ENCODE measurements at places on chromosomes 1 and 21.

DNA sequence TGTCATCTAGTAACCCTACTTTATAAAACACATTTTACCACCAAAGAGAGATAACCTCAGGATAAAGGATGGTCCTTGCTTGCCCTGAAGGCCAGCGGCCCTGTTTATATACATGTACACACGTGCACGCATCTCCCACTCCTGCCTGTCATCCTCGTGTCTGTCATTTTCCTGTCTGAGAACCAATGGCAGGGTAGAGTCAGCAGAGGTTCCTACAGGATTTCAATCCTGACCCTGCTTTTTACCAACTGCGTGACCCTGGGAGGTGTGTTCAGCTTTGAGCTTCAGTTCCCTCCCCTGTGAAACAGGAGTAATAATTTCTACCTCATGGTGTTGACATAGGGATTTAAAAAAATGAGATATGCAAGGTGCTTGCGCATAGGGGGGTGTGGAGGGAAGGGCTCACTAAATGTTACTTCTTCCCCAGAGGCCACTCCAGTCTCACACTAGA, 12.3 kb upstream of the RASSF5 start:
- DNase-seq: no peak

DNA sequence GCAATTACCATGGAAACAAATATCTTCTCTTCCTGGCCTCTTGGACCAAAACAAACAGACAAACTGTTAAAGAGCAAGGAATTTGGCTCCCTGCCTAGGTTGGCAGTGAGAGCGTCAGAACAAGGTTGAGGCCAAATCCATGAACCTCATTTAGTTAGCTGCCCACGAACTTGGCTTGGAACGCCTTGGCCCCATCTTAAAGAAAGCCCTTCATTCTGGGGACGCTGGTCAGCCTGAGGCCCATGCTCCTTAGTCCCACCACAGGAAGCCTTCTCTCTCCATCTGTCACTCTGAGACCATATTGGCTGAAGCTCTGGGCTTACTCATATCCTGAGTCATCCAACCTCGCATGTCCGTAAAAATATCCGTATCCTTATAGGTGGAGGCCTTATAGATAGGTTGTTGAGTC, 62.4 kb upstream of the DIRAS3 start:
- DNase-seq: peak; percentile 31

DNA sequence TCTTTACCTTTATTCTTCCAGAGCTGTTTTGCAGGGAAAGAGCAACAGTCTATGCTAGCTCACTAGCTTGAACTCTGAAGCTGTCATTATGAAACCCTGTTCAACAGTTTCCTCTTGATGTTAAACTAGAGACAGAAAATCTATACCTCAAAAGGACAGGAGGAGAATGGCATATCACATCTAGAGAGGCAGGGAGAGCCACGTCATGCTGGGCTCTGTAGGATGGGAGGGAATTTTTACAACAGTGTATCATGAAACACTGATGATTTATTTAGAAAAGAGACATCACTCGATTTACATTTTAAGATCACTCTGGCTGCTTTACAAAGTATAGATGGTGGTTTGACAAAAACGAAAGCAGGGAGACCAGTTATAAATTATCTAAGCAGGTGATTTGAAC, 224.9 kb upstream of the COA6 start:
- DNase-seq: no peak

- no peak for DNase-seq
These were observed 587.3 kb downstream of the NEGR1 start for GRCh38 chr1:71695084-71695483.

GRCh38 chr1:83905315-83905907, 93.5 kb downstream of the TTLL7 start:
- peak; percentile 30 for DNase-seq

GRCh38 chr1:6308449-6308848, 47.6 kb upstream of the GPR153 start:
- DNase-seq: no peak

- no peak for DNase-seq
These were observed 31.4 kb upstream of the KIRREL1 start for GRCh38 chr1:157961805-157962762.

DNA sequence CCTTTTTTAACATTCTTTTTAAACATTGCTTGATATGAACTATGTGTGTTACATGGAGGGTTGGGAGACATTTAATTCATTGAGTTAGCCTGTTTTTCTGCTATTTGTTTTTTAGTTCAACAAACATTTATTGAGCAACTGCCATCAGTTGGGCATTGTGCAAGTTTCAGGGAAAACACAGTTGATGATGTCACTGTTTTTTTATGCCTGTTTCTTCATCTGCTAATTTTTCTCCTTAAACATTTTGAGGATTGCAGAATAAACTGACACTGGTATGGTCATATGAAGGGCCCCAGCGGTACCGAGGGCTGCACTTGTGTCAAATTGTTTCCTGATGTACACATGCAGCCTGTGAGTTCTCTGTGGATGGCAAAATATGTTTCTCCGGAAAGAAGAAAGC, 253.0 kb downstream of the FGGY start:
- DNase-seq: peak; percentile 48

GRCh38 chr1:198651650-198652400, 13.0 kb downstream of the PTPRC start:
- no peak for DNase-seq

GRCh38 chr21:28769683-28770082, 223.0 kb downstream of the LTN1 start:
- no peak for DNase-seq

- no peak for DNase-seq
These were observed 53.1 kb downstream of the NBPF6 start for GRCh38 chr1:108503062-108503733.

DNA sequence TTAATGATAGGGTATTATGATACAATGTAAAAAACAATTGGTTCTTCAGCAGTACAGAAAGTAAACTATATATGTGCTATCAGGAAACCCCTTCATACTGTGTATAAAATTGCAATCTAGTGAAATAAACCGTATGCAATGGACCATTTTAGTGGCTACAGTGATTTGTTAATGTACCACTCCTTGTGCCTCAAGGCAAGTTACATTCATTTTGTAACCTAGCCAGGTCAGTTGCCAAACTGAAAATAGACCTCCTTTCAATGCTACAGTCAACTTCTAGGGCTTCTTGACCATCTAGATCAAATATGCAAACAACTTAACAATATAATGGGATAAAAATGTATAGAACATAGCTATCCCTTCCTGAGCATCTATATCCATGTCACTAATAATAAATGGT, 52.0 kb upstream of the RAVER2 start:
- no peak for DNase-seq

DNA sequence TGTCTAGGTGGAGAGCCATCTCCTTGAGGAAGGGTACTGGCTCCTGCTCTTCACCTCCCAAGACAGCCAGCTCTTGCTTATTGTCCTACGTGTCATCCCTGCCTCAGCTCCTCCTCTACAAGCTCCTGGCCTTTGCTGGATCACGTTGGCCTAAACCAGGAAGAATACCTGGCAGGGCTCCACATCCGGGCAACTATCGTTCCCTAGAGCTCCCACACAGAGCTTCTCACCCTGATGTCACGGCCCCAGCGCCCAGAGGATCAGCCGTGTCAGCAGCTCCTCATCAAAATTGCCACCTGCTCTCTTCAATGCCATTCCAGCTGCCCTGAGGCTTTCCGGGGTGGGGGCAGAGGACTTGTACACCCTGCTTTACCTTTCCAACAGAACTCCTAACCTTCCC, 1.9 kb upstream of the TPM3 start:
- DNase-seq: no peak

GRCh38 chr1:222240536-222241181, 307.2 kb downstream of the HHIPL2 start:
- no peak for DNase-seq

GRCh38 chr1:226063224-226063976, 884 bp downstream of the H3-3A start:
- peak; percentile 44 for DNase-seq

DNA sequence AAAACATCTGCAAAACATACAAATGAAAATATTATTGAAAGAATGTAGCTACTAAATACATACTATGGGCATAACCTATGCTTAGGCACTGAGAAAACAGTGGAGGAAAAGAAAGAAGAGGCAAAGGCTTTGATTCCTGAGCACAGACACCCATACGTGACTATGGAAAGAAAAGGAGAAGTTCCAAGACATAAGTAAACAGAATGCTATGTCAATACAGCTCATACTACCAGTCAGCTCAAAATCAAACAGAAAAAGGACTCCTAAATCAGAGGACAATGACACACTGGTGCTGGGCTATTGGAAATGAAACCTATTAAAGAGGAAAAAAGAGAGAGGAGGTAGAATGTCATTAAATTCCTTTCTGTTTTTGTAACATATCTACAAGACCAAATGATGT, 225.4 kb downstream of the SMYD3 start:
- DNase-seq: no peak

- DNase-seq: no peak
These were observed 3.2 kb downstream of the ASPM start for GRCh38 chr1:197143276-197143675.

DNA sequence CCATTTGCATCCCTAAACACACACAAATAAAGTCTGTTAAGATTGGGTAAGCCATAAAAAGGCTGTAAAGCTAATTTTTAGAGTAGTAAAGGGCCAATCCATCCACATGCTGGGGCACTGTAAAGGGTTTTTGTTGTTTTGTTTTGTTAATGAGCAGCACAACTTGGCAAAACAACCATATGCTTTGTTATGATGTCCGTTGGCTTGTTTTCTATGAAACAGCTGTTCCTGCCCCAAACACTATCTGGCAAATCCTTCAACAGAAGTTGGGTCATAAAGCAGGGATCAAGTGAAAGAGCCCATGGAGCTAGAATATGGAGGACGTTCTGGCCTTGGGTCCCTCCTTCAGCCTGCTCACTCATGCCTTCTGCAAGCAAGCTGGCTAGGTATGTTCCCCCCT, 183.6 kb downstream of the APP start:
- DNase-seq: peak; percentile 30

- no peak for DNase-seq
These were observed 113.0 kb upstream of the SLC25A33 start for GRCh38 chr1:9426291-9426711.

DNA sequence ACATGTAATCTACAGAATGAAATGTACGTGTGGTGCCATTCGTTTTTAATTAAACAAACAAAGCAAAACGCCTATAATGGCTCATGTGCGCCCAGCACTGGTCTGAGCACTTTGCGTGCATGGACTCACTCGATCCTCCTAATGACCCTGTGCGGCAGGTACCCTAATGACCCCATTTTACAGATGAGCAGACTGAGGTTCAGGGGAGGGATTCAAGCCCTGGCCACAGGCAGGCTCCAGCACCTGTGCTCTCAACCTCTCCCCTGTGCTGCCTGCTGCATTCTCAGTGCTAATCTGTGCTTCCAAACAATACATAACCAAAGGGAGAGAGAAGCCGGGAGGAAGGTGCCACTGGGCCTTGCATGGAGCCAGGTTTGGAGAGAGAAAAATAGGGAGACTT, 124.2 kb upstream of the ZBTB40 start:
- DNase-seq: no peak

DNA sequence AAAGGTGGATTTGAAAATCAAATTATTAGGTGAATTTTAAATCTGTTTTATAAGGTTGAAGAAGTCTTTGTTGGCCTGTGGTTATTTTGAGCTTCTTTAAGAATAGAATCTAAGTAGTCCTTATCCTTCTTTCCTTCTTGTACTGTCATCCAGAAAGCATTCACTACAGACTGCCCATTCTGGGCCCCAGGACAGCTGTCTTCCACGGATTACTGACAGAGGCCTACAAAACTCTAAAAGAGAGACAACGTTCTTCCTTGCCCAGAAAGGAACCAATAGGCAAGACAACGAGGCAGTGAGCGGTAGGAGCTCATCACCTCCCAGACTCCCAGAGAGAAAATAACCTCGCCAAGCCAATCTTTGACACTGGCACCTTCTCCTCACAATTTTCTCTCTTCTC, 24.4 kb upstream of the PIGC start:
- DNase-seq: no peak

- DNase-seq: no peak
These were observed 631 bp downstream of the SHISA4 start for GRCh38 chr1:201889090-201889968.

- DNase-seq: no peak
These were observed 18.6 kb downstream of the ACOT11 start for GRCh38 chr1:54566438-54567141.

Data from left lung (tissue), 14 donors.